ENCODE measurements at places on chromosomes 16 and 17.

- no peak for DNase-seq
Observed at GRCh38 chr16:75042426-75043174, 43.8 kb downstream of the ZNRF1 start.

GRCh38 chr16:82639263-82639662 lies 12.5 kb downstream of the CDH13 start:
- no peak for DNase-seq

DNA sequence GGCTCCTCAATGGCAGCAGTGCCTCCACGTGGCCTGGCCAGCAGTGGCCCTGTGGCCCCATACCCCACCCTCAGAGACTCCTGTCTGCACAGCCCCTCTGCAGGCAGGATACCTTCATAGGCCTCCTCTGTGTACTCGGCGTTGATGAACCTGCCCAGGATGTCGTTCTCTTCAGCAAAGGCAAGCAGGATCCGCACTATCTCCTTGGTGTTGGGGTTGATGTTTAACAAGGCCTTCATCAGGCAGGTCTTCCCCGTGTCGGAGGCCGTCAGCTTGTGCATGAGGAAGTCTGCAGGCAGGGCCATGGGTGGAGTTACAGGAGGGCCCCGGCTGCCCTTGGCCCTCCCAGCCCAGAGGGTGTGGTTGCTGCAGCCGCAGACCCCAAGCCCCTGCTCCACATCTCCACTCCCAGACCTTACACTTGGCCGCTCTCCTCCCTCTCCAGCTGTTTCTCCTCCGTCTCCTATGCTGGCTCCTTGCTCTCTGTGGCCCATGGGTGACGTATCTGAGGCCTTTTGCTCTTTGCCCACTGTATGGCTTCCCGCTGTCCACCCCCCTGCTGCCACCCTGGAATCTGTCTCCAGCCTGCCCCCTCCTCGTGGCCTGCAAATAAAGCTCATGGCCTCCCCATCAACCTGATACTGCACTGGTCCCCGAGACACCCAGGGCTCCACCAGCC lies 15.1 kb downstream of the TRPV3 start:
- DNase-seq, result no peak

GRCh38 chr17:10549096-10549842 lies at the start of gene MYH2:
MYH2 (minus strand) TSS chr17:10549658; CDS start chr17:10547920, 1,738 bp downstream.
- no peak for DNase-seq

- DNase-seq, result peak; percentile 50
Observed at GRCh38 chr17:42819939-42820535, 4.0 kb downstream of the BECN1 start.

DNA sequence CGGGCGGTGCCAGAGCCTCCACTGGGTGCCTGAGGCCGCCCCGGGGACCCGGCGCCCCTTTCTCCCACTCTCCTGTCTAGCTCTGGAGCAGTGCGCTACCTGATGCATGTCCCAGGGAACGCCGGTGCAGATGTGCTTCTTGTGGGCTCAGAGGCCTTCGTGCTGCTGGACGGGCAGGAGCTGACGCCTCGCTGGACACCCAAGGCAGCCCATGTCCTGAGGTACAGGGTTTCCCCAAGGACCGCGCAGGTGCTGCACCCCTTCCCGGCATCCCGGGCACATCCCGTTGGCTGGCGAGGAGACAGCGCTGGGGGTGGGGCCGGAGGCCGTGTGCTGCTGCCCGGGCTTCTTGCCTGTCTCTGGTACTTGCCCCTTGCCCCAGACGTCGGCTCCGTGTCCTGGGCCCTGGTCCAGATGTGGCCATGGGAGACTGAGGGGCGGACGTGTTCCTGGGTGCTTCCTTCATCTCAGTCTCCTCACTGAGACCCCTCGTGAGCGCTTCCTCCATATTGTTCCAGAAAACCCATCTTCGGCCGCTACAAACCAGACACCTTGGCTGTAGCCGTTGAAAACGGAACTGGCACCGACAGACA lies 12.5 kb downstream of the RGS11 start:
- DNase-seq, result no peak

- DNase-seq, result no peak
Observed at GRCh38 chr16:66131156-66131807, 235.2 kb upstream of the CDH5 start.

- DNase-seq, result no peak
Observed at GRCh38 chr17:19768046-19768782, 20.1 kb upstream of the ALDH3A1 start.

GRCh38 chr17:39123627-39124026 lies 27.8 kb downstream of the PLXDC1 start:
- DNase-seq, result no peak

DNA sequence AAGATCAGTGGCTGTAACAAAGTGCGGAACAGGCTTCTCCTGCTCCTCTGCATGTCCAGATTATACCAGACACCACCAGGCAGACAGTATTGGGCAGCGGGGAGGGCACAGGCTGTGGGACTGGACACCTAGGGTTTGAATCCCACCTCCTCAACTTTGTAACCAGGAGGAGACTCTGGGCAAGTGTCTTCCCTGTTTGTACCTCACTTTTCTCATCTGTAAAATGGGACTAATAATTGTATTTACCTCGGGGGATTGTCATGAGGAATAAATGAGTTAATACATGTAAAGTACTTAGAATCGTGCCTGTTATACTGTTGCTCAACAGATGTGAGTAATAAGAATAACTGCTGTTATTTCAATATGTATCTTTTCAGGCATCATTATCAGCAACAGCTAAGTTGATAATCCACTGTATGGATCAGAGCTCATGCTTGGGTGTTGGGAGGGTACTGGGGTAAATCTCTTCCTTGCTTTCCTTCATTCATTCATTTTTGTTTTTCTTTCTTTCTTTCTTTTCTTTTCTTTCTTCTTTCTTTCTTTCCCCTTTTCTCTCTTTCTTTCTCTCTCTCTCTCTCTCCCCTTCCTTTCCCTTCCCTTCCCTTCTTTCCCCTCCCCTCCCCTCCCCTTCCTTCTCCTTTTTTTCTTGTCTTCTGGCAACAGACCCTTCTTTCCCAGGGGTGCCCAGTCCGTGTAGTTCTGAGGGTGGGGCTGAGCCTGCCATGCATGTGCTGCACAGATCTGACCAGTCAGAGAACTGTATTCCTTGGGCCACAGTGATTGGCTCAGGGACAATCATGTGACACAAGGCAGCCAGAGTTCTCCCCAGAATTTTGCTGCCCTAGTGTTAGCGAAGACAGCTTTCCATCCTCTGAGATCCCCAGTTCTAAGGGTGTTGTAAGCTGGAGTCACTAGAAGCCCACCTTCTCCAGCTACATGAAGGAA lies 25.3 kb upstream of the BRD7 start:
- DNase-seq, result no peak

DNA sequence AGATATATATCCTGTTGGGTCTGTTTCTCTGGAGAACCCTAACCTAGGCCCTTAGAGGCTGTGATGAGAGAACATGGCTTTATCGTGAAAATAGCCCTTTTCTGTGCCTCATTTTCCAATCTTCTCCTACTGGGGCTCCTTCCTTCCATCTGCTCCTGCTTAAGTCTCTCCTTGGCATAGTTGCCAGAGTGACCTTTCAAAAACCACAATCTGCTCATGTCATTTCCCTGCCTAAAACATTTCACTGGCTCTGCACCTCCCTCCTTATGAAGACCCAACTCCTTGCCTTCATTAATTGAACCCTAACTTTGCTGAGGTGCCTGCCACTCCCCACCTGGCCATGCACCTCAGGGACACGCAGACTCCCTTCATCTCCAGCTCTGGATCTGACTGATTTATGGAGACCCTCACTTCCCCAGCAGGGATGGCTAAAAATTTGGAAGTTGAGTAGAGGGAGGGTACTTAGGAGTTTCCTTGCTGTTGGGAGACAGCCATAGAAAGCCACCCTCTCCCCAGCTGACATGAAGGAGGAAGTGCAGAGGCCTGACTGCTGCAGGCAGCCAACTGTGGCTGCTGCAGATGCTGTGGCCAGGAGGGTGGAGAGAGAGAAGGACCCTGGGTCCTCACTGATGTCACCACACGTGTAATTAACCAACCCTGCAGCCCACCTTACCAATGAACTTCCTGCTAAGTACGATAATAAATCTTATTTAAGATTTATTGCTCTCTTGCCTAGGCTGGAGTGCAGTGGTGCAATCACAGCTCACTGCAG lies 6.3 kb upstream of the GGA2 start:
- DNase-seq, result no peak

DNA sequence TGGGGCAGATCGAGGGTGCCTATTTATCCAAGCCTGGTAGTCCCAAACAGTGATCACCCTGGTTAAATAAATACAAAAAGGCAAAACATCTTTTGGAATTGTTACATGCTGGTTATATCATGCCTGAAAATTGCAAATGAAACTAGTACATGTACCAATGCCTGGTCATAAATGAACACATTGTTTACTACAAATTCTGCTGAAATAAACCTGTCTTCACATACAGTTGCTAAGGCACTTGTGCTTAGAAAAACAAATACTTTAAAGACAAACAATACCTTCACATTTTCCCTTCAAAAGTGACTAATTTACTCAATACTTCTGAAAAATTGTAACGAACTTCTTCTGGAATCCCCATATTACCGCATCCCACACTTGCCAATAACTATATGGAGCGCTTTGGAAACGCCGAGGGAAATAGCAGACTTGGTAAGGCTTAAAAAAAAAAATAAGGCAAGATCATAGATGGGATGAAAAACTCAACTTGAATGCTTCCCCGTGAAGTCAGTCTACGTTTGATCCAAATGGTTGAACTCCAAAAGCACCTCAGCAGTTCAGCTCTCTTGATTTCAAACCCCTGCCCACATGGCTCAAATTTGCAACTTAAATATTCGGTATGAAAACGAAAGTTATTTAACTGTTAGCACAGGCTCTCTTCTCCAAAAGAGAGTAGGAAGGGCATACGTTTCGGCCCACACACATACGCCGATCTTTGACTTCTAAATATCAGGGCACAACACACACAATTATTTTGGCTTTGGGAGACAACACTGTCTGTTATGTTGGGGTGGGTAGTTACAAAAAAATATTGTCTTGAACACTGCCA lies 264.5 kb downstream of the NTN1 start:
- DNase-seq, result no peak

DNA sequence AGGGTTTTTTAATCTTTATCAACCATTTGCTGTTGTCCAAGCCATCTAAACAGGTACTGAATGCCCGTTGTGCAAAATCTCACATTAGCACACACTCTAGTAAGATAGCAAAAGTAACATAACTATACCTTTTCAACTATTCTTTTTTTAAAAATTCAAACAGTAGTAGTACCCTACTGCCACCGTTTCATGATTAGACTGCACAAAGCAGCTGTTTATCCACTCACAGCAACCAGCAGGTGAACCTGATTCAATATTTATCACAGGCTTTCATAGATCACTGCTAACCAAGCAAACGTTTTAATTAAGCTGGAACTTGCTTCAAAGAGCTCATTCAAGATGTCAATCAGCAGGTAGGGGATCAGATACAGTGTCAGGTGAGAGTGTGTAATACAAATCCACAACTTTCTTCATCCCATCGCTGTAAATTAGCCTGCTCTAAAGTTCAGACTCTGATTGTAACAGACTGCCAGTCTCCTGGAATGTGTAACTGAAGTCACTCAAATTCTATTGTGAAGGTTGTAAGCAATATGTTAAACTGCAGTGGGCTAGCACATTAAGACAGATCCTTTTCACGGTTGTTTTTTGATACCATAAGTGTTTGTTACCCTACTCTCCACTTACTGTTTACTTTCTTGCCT lies 47.3 kb downstream of the BRIP1 start:
- no peak for DNase-seq

GRCh38 chr17:1003633-1003971 lies 6.7 kb downstream of the TIMM22 start:
- DNase-seq, result no peak

GRCh38 chr16:88927010-88927409 lies 50.0 kb downstream of the CBFA2T3 start:
- no peak for DNase-seq

GRCh38 chr17:42270170-42270535 lies 6.0 kb downstream of the STAT5B start:
- no peak for DNase-seq

DNA sequence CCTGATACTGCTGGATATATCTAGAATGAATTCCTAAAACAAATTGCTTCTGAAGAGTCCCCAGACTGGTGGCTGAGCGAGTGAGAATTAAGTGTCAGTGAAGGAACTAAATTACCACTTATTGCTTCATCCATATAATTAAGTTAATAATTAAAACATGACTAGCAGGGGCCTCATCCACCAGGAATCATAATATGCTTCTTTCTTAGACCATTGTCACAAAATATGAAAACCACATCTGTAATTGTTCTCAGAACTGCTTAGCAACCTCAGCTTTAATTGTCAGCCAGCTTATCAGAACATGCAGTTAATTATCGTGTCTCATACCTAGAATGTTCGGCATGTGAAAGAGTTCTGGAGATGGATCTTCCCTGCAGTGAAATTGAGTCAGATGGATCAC lies 21.2 kb upstream of the PIRT start:
- DNase-seq, result no peak

DNA sequence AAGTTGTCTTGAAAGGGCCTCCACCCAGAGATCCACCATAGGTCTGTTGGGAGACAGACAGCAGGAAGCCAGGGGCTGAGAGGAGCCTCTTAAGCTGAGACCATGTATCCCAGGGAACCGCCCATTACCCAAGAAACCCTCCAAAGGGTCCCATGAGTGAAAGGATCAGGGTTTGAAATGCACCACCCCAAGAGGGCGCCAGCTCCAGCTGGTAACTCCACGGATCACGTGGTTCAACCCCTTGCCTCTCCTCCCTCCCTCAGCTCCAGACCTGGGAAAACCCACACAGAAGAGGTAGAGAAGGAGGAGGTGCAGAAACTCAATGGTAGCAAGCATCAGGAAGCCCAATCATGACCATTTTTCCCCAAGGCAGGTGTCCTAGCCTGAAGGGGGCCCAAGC lies 148.7 kb downstream of the AIPL1 start:
- no peak for DNase-seq

- no peak for DNase-seq
Observed at GRCh38 chr16:3766177-3766576, 48.9 kb upstream of the TRAP1 start.

DNA sequence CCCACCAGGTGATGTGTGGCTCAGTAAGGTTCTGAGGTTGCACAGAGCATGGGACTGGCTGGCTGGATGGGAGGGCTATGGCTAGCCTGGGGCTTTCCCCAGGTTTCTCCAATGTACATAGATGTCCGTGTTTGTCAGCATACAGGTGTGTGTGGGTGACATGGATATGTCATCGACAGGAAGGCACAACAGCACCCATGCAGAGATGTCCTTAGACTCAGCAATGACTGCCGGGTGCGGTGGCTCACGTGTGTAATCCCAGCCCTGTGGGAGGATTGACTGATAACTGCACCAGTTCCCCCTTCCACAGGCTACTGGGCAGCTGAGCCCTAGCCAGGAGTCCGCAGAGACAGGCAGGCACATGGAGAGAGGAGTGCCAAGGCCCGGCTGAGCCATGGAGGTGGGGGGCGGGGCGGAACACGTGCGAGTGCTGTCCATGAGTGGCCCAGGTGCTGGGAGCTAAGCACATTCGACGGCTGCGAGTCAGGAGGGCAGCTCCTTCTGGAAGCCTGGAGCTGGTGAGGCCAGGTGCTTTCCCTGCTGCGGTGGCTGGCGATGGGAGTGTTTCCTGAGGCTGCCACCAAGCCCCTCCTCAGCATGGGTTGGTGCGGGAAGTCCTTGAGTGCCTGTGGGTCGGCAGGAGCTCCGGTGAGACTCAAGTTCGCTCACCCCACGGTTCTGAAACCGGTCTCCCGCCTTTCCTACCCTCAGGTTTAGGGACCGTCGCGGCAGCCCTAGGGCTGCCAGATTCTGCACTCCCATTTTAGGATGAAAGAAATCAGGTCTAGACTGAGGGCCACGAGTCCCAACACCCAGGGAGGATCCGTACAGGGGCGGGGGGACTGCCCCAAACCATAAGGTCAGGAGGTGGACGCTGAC lies 858 bp upstream of the ASPSCR1 start:
- no peak for DNase-seq

- DNase-seq, result no peak
Observed at GRCh38 chr17:41624208-41625101, at the start of gene KRT17. KRT17 (minus strand) TSS chr17:41624575; CDS start chr17:41624509, 66 bp downstream.

Measured in CD4-positive, alpha-beta T cell treated with Interleukin-6 at 100 ng/mL for 8 hours (primary cell).